ENCODE measurements at places on chromosomes 6 and 20.
A peak's percentile ranks its signal among the peaks of the same experiment; 100 is the strongest.

GRCh38 chr20:25276533-25277050, 28.7 kb downstream of the PYGB start:
- no peak for DNase-seq

DNA sequence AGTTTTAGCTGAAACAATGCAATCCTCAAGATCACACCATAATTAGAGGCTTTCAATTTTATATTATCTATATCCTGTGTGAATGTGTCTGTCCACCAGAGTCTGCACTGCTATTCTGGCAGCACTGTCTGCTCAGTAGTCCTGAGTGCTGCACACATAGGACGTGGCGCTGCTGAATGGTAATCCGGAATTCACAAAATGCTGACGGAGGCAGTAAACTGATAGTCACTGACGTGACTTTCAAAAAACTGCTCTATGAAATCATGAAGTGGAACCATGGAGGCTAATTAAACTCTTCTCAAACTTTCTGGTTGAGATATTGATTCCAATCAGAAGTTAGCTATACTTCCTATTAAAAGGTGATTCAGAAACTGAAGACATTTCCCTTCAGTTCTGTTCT, 190.8 kb upstream of the NOX3 start:
- DNase-seq = no peak

DNA sequence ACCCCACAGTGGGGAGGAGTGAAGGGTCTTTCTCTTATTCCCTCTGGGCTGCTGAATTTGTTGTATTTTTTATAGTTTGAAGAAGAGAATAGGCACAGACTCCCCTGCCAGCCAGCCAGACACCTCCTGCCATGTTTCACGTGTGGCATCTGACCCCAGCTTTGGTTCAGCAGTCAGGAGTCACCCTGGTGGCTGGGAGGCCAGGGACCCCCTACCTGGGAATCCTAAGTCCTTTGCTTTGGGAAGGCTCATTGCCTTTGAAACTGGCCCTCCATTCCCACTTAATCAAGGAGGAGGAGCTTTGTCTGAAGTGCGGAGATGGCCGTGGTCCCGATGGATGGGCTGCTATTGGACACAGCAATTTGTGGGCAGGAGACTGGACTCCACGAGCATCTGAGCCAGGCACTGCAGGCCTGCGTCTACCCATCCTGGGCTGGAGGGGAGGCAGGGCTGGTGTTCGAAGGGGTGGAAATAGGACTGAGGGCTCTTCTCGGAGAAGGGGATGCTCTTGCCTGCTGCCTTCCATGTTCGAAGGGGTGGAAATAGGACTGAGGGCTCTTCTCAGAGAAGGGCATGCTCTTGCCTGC, 196.1 kb downstream of the DLL1 start:
- DNase-seq = no peak

DNA sequence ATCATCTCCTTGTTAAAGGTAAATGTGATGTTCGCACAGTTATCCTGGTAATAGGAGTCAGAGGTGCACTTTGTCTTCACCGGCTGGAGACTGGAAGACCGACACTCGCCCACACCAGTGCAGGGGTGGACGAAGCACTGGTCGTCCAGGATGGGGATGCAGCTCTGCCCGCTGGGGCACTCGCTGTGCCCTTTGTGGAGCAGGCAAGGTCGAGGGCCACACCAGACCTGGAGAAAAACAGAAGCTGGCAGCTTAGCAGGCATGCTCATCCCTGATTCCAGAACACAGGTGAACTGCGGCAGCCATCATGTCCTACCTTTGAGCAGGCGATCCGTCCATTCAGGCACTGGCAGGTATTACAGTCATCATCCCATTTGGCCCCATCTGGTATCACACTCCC, 32.3 kb downstream of the JAG1 start:
- no peak for DNase-seq

DNA sequence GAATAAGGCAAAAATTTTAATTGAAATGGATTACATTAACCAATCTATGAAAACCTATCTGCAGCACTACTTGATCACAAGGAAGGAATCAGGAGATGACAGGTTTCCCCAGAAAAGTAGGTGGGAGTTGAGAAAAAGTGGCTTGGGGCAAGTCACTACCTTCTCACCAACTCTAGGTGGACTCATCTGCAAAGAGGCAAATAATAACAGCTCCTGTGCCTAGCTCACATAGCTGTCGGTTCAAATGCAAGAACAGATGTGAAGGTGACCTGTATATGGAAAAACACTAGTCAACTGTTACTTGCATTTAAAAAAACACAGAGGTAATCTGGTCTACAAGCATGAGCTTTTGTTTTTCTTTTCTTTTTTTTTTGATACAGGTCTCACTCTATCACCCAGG, 67.2 kb downstream of the POPDC3 start:
- peak; percentile 24 for DNase-seq

GRCh38 chr20:49698477-49698876, 15.2 kb downstream of the B4GALT5 start:
- DNase-seq = no peak

DNA sequence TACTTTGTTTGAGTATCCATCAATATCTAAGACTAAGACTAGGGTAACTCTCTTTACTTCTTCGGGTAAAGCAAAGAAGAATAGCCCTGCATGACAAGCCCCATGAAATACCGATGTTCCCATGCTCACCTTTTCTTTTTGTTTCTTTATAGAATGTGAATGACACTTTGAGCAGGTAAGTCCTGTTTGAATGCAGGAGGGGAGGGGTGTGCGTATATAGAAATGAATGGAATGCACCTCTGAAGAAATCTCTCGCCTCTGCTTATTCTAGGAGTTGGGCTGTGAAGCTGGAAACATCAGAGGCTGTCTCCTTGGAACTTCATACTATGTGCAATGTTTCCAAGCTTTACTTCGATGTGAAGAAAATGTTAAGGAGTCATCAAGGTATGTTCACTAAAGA, 10.3 kb downstream of the TRIM38 start:
- no peak for DNase-seq

- no peak for DNase-seq
Observed at GRCh38 chr6:154060076-154060475, 21.0 kb downstream of the OPRM1 start.

- no peak for DNase-seq
Observed at GRCh38 chr6:53630533-53631226, 34.9 kb downstream of the KLHL31 start.

- DNase-seq = peak; percentile 86
Observed at GRCh38 chr20:7672571-7672970, 267.7 kb downstream of the HAO1 start.

DNA sequence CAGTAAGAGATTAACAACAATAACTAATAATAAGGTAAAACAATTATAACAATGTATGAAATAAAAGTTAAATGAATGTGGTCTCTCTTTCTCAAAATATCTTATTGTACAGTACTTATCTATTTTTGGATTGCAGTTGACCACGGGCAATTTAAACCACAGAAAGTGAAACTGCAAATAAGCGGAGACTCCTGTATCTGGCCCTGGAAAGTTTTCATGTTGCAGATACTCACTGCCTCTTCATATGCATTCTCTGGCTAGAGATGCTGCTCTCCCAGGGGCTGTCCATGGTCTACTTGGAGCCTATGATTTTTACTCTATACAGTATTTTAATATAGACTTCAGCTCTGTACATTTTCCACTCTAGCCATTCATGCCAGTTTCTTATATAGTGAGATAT, 230.8 kb downstream of the FUT9 start:
- no peak for DNase-seq

DNA sequence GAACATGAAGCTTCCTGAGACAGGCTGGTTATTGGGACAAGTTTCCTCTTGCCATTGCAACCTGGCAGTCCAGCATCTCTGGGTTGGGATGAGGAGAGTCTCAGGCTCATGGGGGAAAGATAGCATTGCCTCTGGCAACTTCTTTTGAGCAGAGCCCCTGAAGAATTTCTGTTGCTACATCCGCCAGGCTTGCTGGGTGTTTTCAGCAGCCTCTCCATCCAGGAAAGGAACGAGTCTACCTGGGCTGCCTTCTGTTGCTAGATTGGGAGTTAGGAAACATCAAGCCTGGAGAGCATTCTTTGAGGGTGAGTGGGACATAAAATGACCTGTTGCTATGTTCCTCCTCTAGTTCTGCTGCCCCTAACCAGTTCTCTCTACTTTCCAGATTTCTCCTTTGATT, 313.5 kb downstream of the RFPL4B start:
- DNase-seq = no peak

DNA sequence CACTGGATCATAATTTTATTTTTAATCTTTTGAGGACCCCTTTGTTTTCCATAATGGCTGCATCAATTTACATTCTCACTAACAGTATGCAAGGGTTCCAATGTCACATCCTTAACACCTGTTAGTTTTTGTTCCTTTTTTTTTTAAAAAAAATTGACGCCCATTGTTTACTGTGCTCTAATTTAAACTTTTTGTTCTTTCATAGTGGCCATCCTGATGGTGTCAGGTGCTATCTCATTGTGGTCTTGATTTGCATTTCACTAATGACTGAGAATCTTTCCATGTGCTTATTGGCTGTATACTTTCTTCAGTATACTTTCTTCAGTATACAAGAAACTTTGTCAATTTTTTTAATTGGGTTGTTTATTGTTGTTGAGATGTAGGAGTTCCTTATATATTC, 347.0 kb downstream of the RNGTT start:
- DNase-seq = no peak

GRCh38 chr6:106860940-106861339, 113.6 kb downstream of the CD24 start:
- no peak for DNase-seq

- no peak for DNase-seq
Observed at GRCh38 chr6:117505311-117505710, 22.8 kb downstream of the DCBLD1 start.

GRCh38 chr20:44829688-44830087, 19.3 kb upstream of the RIMS4 start:
- no peak for DNase-seq

- DNase-seq = no peak
Observed at GRCh38 chr20:51886891-51887608, 84.7 kb upstream of the SALL4 start.

DNA sequence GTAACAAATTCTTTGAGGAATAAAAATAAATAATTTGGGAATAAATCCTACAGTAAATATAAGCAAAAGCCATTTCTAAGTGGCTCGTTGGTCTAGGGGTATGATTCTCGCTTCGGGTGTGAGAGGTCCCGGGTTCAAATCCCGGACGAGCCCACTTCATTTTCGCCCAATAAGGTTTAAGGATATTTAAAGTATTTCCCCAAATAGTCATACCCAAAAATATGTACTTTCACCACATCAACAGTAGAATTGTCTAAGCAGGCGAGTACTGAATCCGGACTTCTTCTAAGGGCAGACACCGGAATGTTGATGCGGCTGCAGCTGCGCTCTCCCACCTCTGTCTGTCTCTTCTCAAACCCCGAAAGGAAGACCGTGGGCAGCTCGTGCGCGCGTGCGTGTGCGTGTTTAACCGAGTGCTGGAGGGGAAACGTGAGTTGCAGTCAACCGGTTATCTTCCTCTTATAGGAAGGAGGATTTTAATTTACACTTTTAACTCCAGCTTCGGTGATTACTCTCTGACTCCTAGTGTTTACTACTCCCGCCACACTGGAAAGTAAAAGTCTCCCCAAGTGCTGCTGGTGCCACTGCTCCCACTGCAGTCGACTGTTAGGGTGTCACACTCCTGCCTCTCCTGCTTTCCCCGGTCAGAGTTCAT, 155.7 kb upstream of the PRSS16 start:
- DNase-seq = peak; percentile 94

- no peak for DNase-seq
Observed at GRCh38 chr6:170311696-170312095, 5.1 kb downstream of the FAM120B start.

DNA sequence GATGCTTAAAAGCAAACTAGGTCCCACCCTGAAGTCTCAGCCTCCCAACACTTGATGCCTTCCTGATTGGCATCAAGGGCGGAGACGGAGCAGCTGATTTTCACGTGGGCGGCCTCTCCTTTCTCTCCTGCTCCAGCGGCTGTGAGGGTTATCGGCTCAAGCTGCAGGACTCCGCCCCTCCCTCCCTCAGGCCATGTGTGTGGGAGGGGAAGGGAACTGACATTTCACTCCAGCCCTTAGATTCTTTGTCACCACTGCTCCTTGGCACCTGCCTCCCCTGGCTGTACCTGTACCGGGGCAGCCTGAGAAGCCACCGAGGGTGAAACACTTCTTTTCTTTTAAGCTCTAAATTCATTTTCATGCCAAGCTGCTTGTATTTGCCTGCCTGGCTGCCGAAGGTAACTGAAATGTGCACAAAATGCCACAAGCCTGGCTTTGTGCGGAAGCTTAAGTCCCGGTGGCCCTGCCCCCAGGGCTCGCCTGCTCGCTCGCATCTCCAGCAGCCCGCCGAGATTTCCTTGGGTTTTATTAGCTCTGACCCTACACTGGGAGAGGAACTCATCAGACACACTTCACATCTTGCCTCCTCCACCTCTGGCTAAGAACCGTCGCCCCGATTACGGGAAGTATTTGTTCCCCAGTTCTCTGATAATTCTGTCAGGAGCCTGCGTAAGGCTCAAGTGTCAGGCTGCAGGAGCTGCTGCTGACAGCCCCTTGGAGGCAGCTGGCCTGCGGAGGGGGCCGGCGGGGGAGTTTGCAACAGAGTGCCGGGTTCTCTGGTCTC, 9.6 kb upstream of the CPNE5 start:
- DNase-seq = peak; percentile 80

- no peak for DNase-seq
Observed at GRCh38 chr20:61494763-61495575, 242.9 kb downstream of the CDH4 start.

GRCh38 chr6:710601-711571, 17.9 kb upstream of the EXOC2 start:
- peak; percentile 93 for DNase-seq

DNA sequence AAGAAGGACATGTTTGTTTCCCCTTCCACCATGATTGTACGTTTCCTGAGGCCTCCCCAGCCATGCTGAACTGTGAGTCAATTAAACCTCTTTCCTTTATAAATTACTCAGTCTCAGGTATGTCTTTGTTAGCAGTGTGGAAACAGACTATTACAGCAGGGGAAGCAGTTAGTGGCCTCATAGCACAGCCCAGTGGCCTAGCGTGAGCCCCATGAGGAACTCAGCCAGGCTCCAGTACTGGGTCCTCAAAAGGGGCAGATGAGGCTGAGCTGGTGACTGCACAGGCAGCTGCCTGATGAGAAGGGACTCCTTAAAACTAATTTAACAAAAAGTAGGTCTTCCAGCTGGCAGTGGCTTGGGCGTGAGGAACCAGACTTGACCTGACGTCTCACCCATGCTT, 399.9 kb downstream of the CDH26 start:
- no peak for DNase-seq

DNA sequence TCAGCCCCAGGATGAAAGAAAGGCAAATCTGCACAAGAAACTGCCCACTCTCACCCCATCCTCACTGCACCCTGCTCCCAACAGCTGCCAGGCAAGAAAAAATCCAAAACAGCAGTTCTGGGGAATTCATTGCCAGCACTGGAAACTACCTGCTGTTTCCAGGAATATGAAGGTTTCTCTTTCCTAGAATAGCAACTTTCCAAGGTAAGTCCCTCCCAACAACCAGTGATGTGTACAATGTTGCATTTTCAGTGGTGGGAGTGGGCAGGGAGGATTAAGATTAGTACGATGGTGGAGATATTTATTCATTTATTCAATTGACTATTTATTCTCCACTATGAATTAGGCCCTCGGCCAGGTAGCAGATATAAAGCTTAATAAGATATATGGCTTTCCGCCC, 10.2 kb upstream of the HLA-DOB start:
- no peak for DNase-seq

GRCh38 chr6:161557333-161558107, 283.7 kb upstream of the AGPAT4 start:
- peak; percentile 81 for DNase-seq

Data from NCI-H69 (cell line).